ENCODE measurements at places on chromosomes 6 and 20. TPM values are rescaled to one million over a fixed set of nuclear protein-coding genes. Genes with fewer than 3 reads are reported as not detected.

- no peak for DNase-seq
Observed at GRCh38 chr6:69027861-69028260, 392.8 kb downstream of the ADGRB3 start.

- DNase-seq, result no peak
Observed at GRCh38 chr6:161228921-161229591, 44.8 kb downstream of the AGPAT4 start.

- peak; percentile 76 for DNase-seq
Observed at GRCh38 chr6:33926451-33926850, 122.6 kb upstream of the MLN start.

- no peak for DNase-seq
Observed at GRCh38 chr6:37699887-37700619, 2.4 kb upstream of the MDGA1 start.

DNA sequence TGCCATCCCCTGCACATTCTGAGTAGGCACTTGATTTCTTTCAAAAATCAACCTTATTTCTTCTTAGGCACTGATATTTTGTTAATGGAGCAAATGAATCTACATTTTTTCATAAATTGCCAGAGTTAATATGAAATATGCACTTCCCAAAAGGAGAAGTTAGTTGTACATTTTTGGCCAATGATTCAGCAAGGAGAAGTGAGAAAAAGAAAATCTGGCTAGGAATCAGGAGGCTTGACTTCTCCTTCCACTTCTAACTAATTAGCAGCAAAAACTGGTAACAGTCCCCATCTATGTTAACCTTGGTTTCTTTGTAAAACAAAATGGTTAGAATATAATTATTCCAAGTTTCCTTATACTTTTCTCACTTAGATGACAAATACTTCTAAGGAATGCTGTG, 7.0 kb upstream of the DSE start:
- DNase-seq, result no peak

DNA sequence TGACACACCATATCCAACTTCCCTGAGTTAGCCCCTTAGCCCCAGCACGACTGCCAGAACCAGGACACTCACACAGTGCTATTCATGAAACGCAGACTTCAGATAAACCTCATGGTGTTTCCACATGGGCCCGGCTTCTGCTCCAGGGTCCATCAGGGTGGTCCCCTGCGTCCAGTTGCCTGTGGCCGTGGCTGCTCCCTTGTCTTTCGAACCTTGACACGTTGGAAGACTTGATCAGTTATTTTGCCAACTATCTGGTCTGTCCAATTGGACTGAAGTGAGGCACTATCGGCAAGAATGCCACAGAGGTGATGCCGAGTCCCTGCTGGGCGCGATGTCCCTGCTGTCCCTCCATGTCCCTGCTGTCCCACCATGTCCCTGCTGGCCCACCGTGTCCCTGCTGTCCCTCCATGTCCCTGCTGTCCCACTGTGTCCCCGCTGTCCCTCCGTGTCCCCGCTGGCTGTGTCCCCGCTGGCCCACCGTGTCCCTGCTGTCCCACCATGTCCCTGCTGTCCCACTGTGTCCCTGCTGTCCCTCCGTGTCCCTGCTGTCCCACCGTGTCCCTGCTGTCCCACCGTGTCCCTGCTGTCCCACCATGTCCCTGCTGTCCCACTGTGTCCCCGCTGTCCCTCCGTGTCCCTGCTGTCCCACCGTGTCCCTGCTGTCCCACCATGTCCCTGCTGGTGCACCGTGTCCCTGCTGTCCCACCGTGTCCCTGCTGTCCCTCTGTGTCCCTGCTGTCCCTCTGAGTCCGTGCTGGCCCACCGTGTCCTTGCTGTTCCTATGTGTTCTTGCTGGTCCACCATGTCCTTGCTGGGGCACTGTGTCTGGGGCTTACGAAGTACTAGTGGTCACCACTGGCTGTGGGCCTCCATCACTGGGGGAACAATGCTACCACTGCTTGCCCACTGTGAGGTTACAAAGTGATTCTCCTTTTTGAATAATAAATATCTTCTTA, 251.4 kb downstream of the DLL1 start:
- DNase-seq, result no peak

- no peak for DNase-seq
Observed at GRCh38 chr6:110746680-110747079, 68.6 kb downstream of the CDK19 start.

GRCh38 chr6:168157272-168158212, 78.5 kb upstream of the FRMD1 start:
- no peak for DNase-seq

DNA sequence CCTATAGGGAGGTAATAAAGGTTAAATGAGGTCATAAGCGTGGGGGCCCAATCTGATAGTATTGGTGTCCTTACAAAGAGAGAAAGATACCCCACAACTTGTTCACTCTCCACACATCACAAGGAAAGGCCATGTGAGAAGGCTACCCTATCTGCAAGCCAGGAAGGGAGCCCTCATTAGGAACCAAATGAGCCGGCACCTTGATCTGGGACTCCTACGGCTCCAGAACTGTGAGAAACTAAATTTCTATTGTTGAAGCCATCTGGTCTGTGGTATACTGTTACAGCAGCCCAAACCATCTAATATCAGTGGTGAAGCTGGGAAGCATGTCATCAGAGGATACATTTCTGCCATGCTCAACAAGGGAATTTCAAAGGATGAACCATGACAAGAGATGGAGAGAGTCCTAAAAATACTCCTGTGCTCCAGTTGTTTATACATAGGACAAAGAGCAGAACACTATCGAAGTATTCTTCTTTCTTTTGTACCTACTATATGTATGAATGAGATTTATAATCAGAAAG, 10.4 kb downstream of the COX7A2 start:
- no peak for DNase-seq

- no peak for DNase-seq
Observed at GRCh38 chr6:21861942-21862341, 268.4 kb downstream of the SOX4 start.

- DNase-seq, result no peak
Observed at GRCh38 chr20:58658760-58659159, 7.7 kb downstream of the STX16 start.

DNA sequence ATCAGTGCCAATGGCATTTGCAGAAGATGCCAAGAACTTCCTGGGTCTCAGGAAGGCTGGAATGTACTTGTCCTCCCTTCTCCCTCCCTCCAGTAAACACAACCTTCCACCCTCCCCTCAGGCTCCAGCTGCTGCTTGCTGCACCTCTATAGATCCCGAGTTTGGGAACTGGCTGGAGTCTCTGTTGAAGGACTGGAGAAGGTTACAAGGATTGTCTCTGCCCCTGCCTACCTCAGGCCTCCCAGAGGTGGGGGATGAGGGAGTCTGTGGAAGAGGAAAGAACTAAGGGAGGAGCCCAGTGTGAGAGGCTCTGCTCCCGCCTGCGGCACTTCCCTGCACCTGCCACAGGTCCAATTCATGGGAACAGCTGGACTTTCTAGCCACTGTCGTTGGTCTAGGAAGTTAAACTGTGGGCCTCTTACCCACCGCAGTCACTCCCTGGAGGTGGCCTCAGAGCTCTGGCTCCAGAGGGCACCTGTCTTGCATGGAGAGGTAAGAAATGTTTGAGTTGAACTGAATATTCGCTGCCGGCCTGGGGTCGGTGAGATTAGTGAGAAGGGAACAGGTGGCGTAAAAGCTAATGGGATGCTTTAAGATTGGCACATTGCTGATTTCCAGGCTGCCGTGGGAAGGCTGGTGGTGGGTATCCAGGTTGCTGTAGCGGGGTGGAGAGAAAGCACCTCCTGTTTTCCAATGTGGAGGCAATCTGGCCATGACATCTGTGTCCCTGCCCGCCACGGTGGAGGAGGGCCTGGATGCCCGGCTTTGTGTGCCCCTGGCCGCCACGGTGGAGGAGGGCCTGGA, 54.3 kb downstream of the PPP1R14C start:
- DNase-seq, result no peak

- DNase-seq, result no peak
Observed at GRCh38 chr6:149270616-149271015, 46.9 kb upstream of the TAB2 start.

DNA sequence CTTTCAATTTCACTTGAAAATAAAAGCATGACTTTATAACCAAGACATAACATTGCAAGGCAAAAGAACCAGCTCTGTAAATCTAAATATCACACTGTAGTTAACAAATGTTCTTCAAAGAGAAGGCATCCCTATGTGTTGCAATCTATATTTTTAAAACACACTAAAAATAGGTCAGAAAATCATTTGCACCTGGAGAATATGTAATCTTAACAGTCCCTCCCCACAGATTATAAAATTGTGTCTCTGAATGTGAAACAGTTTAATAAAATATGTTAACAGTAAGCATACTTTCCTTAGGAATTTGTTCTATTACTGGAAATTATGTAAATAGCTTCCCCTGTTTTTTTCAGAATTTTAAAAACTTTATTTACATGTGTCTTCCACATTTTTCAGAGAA, 351.9 kb downstream of the COL12A1 start:
- DNase-seq, result no peak

GRCh38 chr6:57259064-57259463, 37.0 kb upstream of the RAB23 start:
- DNase-seq, result no peak

- peak; percentile 67 for DNase-seq
Observed at GRCh38 chr20:48776306-48776705, 51.5 kb downstream of the PREX1 start.

- no peak for DNase-seq
Observed at GRCh38 chr20:36043892-36044515, 75.6 kb downstream of the CNBD2 start.

DNA sequence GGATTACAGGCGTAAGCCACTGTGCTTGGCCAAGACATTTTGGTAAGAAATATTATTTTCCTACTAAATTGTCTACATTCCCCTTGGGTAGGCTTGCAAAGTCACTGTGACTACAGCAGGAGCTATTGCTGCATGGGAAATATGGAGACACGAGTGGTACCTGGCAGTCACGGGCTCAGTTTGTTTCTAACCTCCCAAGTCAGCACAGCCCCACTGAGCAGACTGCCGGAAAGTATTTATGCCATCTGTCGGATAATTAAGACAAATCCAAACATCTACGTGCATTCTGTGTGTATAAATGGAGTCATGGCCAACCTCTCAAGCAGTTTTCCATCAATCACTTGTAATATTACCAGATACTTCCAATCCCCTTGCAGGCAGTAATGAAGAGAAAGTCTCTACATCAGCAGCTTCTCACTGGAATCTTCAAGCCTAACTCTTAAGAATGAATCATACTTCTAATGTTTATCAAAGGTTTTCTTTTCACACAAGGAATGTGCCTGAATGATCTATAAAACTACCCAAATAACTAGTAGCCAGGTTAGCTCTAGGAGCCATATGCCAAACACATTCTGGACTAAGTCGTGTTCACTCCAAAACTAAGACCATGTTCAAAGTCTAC, 20.1 kb downstream of the PSMB1 start:
- DNase-seq, result no peak

SMIM26 gene
- 155 TPM for polyA plus RNA-seq

F13A1 gene
- polyA plus RNA-seq, result not detected

GATA5 gene
- not detected for polyA plus RNA-seq

ZNF337 gene
- polyA plus RNA-seq, result 24.4 TPM

ADGB gene
- not detected for polyA plus RNA-seq

BCL2L1 gene
- polyA plus RNA-seq, result 99.9 TPM
